ENCODE measurements at places on chromosomes 7 and 10.

- DNase-seq: no peak
These were observed 50.0 kb downstream of the VWA2 start for GRCh38 chr10:114289096-114289436.

DNA sequence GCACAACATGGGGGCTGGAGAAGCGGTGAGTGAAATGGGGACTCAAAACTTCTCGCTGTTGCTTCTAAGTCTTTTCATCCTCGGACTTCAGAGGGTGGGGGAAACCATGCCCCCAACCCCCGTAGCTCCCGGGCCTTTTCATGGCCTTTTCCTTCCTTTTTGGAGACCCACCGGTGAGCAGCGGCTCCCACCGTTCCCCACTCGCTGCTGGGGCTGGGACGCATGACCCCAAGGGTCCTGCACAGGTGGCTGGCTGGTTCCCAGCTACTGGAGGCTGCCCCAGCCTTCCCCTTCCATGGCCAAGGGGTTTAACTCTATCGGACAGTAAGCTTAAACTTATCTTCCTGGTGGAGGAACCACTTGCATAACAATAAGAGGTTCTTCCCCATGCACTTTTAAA is 194.3 kb upstream of the FERD3L start:
- no peak for DNase-seq

- DNase-seq: no peak
These were observed 2.3 kb downstream of the LRRTM3 start for GRCh38 chr10:66927971-66928770.

- DNase-seq: no peak
These were observed 11.2 kb downstream of the ITPRIP start for GRCh38 chr10:104326991-104327610.

DNA sequence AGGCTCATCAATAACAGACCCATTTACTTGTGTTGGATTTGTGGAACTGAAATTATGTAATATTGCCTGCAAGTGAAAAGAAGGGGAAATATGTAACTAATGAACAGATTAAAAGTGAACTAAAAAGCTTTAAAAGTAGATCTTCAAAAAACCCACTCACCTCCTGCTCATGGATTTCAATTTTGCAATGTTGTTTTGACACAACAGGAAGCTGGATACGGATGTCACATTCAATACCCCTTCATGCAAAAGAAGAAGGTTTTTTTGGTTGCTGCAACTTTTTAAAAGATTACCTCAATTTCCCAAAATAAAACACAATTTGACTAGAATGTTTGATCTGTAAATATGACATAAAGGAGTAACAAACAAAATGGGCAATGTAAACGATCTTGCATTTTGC is 3.3 kb downstream of the MKI67 start:
- DNase-seq: peak; percentile 77

DNA sequence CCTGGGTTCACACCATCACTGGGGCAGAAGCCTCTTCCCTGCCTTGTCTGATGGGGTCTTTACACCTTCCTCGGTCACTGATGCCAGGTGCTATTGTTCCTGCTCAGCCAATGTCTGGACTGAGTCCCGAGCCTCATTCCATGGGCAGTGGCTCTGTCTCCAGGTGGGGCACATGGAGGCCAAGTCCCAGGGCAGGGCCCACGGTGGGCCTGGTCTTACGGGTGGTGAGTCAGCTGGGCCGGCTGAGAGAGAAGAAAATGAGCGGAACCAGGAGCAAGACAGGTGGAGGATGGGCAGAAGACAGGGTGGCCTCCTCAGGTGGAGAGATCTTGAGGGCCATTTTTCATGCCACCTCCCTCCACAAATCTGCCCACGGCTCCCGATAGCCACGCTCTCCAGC is 131.7 kb upstream of the FAM20C start:
- no peak for DNase-seq

GRCh38 chr10:86368987-86369386 is 2.4 kb upstream of the GRID1 start:
- no peak for DNase-seq

GRCh38 chr10:73413108-73413527 is 740 bp downstream of the ANXA7 start:
- no peak for DNase-seq

GRCh38 chr7:106614751-106615150 is 46.2 kb downstream of the CCDC71L start:
- DNase-seq: no peak

All from inflammatory macrophage treated with lipopolysaccharide for 1 hour (primary cell).